ENCODE measurements at places on chromosomes 13 and 19.

DNA sequence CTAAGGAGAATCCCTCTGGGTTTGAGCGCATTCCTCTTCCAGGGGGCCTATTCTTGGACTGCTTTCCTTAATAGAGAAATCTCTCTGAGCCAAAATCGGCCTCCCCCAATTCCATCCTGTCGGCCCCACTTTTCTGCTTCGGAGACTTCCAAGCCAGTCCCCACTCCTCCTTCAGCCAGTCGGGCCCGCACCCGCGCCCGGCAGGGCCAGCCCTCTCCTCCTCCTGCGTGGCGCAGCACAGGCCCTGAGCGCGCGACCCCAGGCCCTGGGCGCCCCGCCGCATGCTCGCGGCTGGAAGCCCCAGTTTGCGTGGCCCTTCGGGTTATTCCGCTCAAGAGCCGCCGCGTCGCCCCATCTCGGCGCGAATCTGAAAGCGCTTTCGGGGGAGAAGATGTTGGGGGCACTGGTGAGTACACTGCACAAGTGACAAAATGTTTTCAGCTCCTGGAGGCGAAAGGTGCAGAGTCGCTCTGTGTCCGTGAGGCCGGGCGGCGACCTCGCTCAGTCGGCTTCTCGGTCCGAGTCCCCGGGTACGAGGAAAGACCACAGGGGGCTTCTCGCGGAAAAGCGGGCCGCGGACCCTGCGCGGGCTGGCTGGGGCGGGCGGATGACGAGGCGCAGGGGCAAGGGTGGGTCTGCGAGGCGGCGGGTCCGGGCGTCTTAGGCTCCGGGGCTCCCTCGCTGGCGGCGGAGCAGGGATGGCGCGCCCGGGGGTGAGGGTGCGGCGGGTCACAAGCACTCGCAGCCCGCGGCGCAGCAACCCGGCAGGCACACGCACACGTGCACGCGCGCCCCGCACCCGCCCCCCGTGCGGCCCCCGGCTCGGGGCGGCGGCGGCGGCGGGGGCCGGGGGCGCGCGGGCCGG lies at the start of gene IL17D:
Gene IL17D (plus strand): TSS at position 785 of the 865 bp plus-strand sequence. CDS start 303 bp downstream, outside the sequence.
- DNase-seq, result peak; percentile 45

DNA sequence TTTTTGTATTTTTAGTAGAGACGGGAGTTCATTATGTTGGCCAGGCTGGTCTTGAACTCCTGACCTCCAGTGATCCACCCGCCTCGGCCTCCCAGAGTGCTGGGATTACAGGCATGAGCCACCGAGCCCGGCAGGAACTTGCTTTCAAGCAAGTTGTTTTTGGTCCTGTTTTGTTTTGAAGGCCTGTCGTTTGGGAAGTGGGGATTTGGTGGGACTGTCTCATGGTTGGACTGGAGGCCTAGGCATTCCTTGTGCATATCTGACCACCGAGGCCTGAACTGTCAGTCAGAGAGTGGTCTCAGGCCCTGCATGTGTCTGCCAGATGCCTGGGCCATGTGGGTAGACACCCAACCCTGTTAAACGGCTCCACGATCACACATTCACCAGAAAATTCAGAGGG lies 26.3 kb downstream of the UBXN6 start:
- no peak for DNase-seq

DNA sequence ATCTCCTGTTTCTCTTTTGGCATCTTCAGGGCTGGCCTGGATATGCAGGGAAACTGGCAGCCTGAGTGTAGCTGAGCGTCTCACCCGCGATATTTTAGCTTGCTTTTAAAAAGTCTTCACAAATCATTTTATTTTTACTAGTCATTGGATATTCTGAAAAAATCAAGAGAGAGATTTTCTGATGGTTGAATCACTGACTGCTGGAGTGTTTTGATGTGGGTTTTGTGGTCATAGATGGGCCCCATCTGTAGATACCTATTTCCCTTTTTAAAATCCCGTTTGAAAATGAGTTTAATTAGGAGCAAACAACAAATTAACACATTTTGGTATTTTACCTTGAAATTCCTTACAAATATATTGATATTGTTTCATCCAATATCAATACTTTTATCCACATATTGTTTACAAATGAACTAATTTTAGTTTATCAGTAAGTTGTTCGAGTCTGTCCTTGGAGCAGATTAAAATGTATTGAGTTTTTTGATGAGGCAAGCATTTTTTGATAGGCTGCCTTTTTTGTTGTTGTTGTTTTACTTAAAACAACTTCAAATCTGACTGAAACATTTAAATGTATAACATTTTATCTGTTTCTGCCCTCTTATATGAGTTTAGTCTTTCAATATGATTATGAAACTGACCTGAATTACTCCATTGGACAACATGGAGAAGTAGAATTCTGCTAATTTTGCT lies 21.5 kb upstream of the OXGR1 start:
- DNase-seq, result no peak

GRCh38 chr13:84377106-84377505 lies 494.8 kb upstream of the SLITRK1 start:
- no peak for DNase-seq

- DNase-seq, result no peak
Observed at GRCh38 chr13:73738626-73739025, 395.6 kb downstream of the KLF12 start.

DNA sequence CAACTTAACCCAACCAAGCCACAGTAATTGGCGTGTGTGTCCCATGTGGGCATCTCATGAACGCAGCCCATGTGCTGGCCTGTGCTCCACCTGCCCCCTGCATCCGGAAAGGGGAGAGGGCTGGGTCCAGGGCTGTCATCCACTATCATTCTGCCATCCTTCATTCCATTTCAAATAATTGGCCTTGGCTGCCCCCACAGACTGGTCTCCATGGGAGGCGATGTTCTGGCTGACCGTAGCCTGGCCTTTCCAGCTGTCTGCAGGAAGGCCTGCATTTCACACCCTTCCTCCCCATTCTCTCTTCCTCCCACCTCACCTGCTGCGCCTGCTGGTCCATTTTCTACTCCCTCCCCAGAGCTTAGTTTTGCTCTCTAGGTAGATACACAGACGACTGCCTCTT lies 442.8 kb downstream of the COG6 start:
- no peak for DNase-seq

Data from A673 (cell line).